ENCODE measurements at places on chromosomes 16 and 17.

GRCh38 chr17:20127360-20128035 is 118.3 kb downstream of the SPECC1 start:
- no peak for DNase-seq

- DNase-seq: peak; percentile 0
These were observed 1.0 kb downstream of the RSPRY1 start for GRCh38 chr16:57186872-57187854.

- no peak for DNase-seq
These were observed 220.1 kb downstream of the FOXL1 start for GRCh38 chr16:86798247-86799041.

DNA sequence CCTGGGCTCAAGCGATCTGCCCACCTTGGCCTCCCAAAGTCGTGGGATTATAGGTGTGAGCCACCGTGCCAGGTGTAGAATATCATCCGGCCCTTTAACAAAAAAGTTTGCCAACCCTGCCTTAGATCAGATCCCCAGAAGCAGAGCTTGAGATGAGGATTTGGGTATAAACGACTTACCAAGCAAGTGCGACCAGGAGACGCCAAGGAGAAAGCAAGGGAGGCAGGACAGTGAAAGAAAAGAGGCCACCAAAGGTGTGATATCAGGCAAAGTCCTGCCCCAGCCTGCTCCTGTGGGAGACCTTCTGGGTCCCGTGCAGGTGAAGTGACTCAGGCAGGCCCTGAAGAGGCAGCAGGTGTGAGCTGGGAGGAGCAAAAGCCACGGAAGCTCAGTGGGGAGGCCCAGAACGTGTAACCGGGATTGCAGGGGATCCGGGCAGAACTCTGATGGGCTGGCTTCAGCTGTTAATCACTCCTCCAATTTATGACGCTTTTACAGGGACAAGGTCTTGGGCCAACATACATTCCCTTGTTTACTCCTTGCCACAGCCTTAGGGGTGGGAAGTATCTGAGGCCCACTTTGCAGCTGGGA is 14.1 kb upstream of the CALB2 start:
- no peak for DNase-seq

GRCh38 chr16:3646348-3646920 is 8.1 kb upstream of the DNASE1 start:
- DNase-seq: no peak

DNA sequence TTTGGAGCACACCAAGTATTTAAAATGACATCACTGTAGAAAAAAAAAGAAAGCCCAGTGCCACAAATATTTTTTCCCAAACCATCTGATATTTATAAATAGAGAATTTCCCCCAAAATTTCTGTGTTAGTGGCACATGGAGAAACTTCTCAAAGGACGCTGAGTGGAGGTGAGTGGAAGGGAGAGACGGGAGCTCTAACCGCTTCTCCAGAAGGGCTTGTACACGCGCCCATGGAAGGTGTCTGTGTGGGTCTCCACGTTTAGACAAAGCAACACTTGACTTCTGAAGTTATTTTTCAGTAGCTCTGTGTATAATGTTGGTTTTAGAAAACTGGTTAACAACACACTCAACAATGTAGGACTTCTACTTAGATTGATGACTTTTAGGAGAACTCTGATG is 1.0 kb downstream of the MYOCD start:
- no peak for DNase-seq

DNA sequence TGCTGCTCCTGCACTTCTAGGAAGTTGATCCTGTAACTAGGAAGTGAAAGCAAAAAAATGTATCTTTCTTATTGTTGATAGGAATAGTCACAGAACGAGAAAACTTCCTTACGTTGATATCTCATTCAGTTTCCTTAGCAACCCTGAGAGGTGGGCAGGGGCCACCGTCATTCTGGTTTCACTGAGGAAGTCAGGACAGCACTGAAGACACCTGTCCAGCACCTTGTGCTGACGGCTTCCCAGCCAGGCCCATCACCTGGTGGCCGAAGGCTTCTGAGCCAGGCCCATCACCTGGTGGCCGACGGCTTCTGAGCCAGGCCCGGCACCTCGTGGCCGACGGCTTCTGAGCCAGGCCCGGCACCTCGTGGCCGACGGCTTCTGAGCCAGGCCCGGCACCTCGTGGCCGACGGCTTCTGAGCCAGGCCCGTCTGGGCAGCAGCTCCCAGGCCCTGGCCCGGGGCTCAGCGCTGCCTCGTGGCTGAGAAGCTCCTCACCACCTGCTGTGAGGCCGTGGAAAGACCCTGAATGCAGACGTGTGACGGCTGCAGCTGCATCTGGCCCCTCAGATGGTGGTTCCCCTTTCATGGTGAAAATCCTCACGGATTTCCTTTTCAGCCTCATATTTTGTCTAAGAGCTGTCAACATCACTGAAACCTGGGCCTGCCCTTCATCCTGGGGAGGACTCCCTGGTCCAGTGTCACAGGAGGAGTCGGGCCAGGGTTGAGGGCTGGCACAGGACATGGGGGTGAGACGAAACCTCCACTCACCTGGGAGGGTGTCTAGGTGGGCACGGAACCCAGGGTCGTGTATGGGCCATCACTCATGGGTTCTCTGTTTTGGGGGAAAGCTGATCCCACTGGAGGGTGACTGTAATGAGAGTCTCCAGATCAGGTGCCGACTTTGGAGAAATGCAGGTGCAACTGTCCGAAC is 33.0 kb upstream of the ZNF750 start:
- no peak for DNase-seq

DNA sequence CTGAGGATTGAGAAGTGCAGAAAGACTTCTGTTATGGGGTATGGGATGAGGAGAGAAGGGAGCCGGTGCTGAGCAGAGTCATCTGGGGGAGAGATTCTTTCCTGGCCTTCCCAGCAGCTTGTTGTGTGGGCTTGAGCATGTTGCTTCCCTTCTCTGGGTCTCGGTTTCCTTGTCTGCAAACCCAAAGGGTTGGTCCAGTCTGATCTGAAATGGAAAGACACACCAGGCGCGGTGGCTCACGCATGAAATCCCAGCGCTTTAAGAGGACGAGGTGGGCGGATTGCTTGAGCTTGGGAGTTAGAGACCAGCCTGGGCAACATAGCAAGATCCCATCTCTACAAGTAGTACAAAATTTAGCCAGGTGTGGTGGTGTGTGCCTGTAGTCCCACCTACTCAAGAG is 6.0 kb downstream of the SOCS3 start:
- no peak for DNase-seq

DNA sequence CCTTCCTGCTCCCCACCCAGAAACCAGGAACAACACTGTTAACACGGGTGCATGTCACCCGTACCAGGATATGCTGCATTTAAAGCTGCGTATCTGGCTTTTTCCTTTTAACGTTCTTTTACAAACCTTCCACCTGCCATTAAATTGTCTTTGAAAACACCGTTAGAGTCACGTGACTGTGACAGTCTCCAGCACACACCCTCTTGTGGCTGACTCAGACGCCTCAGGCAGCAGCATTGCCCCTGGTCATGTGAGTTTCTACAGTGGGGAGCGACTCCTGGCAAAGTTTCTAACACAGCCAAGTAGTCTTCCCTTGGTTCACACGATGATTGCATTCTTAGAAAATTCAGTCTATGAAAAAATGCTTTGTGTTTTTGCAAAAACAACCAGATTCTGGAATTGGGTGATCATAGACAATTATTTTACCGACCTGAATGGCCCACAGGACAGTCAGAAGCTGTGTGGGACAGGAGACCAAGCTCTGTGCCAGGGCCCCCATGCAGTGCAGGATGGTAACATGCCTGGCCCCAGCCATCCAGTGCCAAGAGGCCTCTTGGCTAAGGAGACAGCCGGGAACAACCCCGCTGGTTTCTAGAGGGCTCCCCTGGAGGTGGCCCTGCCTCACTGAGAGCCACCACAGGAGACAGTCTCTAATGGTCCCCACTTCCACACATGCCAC is 199.1 kb downstream of the KATNIP start:
- DNase-seq: peak; percentile 2

- DNase-seq: no peak
These were observed 9.1 kb upstream of the SLC47A2 start for GRCh38 chr17:19725486-19725885.

- DNase-seq: no peak
These were observed 195.3 kb downstream of the STX8 start for GRCh38 chr17:9380361-9380760.

DNA sequence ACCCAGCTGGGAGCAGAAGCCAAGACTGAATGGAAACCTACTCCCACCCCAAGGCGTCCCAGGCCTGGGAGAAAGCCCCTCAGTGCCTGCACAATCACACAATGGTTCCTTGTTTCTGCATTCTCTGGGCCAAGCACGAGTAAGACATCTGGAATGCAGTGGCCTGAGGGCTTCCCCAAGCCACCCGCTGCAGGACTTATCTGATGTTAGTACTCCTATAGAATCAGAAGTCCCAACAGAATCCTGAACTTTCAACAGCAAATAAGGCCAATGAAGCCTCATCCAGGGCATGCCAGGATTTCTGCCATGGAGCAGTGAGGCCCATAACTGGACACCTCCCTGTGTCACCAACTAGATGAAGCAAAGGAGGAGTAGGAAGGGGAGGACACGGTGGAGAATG is 28.6 kb downstream of the MYO18A start:
- no peak for DNase-seq

GRCh38 chr17:49753959-49754391 is 10.0 kb downstream of the FAM117A start:
- no peak for DNase-seq

- DNase-seq: no peak
These were observed 81.2 kb upstream of the CACNG3 start for GRCh38 chr16:24174957-24175356.

DNA sequence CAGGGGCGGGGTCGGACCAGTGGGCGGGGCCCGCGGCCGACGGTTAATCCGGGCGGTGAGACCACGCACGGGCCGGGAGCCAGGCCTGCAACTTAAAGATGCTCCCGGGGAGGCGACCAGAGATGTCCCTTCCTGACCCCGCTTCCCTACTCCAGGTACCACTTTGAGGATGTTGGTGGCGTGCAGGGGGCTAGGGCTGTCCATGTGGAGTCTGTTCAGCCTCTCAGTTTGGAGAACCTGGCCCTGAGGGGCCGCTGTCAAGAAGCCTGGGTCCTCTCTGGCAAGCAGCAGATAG is 580 bp downstream of the RANGRF start:
- no peak for DNase-seq

GRCh38 chr16:13923703-13924298 is 3.8 kb downstream of the ERCC4 start:
- no peak for DNase-seq

DNA sequence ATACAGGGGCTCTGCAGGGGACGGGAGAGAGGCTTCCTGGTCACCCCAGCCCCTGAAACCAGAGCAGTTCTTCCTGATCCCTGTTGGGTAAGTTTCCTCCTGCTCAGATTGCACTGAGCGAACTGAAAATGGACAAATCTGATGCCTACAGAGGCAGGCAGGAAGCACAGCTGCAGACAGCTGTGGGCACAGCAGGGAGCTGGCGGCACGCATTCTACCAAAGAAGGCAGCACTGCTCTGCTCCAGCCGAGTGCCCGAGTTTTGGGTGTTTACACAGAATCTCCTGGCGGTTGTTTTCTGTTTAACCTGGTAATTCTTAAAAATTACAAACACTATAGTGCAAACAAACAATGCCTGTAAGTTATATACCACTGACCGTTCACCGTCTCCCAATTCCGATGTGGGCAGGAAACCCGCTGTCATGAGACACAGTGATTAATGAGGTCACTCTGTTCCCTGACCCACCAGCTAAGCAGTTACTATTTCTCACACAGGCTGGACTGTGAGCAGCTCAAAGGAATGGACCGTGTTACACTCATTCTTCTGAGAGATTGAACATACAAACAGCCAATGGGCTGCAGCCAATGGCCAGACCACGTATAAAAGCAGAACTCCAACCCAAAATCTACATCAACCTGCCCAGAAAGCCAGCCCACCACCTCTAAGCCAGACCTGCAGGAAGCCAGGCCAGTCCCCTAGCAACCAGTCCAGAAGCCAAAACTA is 25.5 kb downstream of the NSMCE1 start:
- DNase-seq: no peak

- no peak for DNase-seq
These were observed 21.1 kb downstream of the GAS7 start for GRCh38 chr17:10177131-10177912.

DNA sequence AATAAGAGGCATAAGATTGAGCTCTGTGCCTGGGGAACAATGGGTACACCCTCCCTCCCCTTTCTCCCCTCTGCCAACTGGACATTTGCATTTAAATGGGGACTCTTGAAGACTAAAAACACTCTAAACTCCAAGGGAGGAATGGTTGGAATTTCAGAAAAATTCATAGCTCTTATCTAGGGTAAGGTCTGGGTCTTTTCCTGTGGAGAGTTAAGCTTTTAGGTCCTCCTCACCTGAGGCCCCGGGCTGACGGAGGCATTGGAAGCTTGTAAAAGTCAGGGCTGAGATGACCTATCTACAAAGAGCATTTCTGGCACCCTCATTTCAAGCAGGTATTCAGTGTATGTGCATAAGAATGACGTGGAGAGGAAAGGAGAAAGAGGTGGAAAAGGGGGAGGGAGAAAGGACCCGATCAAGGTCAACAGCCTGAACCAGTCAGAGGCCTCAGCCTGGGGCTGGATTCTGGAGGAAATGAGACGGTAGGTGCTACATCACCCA is 78.0 kb downstream of the RAP1GAP2 start:
- DNase-seq: no peak

DNA sequence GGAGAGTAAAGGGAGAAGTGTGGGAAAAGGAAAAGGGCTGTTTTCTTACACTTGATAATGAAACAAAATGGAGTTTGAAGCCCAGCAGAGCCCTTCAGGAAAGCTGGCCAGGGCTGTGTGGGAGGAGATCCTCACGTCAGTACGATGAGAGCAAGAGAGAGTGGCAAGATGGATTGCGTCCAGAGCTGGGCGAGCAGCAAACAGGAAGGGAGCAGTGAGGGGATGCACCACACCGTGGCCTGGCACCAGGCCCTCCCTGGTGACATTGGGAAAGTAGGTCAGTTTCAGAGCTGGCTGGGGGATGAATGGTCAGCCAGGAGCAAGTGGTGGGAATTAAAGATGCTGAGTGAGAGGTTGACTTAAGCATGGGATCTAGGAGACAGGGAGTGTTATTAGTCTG is 273.6 kb downstream of the GRIN2A start:
- no peak for DNase-seq

Data from T follicular helper cell (primary cell).